GM12878 (cell line): ENCODE measurements at places on chromosomes 7 and 10. TPM values are rescaled to one million over a fixed set of nuclear protein-coding genes. Genes with fewer than 3 reads are reported as not detected.
A peak's percentile ranks its signal among the peaks of the same experiment; 100 is the strongest.

DNA sequence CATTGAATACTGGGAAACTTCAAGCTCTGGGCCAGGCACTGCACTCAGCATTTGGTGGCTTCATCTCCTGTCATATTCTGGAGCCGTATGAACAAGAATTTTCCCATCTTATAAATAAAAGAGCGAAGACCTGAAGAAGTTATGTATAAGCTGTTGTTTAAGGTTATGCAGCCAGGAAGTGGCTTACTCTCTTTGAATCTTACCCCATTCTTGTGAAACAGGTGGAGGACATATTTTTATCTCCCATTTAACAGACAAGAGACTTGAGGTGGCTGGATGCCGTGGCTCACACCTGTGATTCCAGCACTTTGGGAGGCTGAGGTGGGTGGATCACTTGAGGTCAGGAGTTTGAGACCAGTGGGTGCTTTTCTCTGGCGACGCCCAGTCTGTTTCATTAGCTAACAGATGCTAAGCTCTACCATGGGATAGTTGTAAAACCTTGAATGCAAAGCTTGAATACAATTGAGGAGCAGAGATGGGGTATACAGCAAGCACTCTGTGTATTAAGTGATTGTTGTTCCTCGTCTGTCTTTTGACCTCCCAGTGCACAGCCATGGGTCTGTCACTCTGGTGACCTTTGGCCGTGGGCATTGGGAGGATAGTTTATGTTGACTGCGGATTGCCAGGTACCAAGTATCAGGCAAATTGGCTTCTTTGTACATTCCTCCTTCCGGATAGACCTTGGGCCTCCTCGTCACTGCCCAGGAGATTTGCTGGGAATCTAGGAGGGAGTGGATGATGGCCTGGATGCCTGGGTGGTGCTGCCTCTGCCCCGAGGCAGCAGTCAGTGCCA, 85.8 kb downstream of the GRK5 start:
- H3K27ac ChIP-seq, result no peak overlapping the region
- H3K4me1 ChIP-seq, result peaks cover 9% of the 10 kb centered on the region
- H3K36me3 ChIP-seq, result no peaks in the 10 kb centered on the region
- H3K4me3 ChIP-seq, result no peak overlapping the region

- H3K36me3 ChIP-seq, result no peaks in the 10 kb centered on the region
- no peak overlapping the region for H3K4me3 ChIP-seq
- DNase-seq, result no peak
- no peaks in the 10 kb centered on the region for H3K4me1 ChIP-seq
Measured at GRCh38 chr7:123472750-123473445, 61.5 kb downstream of the IQUB start.

DNA sequence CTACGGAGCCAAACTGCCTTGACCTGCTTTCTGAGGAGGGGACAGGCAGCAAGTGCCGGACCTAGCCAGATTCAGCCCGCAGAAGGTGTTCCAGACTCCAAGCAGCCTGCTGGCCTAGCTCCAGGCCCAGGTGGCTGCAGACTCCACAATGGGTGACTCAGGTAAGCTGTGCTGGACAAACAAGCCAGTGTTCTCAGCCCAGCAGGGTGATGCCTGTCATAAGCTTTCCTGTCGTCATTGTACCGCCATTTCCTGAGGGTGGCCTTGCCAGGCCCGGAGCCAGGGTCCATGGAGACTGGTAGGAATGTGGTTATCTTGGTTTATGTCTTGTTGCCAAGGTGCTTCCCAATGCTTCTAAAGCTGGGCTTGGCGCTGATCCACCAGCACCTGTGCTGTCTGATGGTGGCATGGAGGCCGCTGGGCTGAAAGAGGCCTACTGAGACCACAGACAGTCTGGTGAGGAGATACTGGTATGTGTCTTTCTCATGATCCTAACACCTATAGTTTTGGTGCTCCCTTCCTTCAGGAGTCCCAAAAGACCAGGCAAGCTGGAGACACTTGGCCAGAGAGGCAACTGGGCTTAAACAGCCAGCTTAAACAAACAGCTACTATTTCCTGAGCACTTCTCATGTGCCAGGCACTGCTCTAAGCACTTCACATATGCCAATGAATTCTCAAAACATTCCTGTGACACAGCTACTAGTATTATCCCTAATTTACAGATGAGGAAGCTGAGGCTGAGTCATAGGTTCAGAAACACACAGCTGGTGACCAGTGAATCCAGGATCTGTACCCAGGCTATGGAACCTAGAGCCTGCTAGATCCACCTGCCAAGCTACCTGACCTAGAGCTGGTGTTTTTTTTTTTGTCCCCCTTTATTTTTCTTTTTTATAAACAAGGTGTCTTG, 42.0 kb downstream of the ZC3HC1 start:
- H3K36me3 ChIP-seq, result no peaks in the 10 kb centered on the region
- no peak for DNase-seq
- no peaks in the 10 kb centered on the region for H3K27me3 ChIP-seq

DNA sequence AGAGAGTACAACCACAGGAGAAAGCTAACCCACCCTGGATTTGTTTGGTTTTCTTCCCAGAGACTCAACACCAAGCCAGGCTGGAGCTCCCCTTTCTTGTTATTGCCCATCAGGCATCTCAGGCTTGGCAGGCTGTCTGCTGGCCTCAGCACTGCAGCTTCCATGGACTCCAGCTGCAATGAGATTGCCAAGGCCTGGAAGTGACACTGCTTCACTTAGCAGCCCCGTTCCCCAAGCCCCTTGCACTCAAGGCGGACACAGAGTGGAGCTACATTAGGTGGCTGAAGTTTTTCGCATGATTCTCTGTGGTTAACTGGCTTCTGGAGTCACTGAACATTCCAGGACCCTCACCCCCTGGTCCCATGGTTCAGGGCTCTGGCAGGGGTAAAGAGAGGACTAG, 163.1 kb upstream of the GDF10 start:
- DNase-seq, result no peak
- no peaks in the 10 kb centered on the region; the same call in 1 of the 2 replicates for H3K27me3 ChIP-seq
- H3K36me3 ChIP-seq, result no peaks in the 10 kb centered on the region
- no peaks in the 10 kb centered on the region for H3K4me1 ChIP-seq
- no peak overlapping the region for H3K27ac ChIP-seq

- H3K4me3 ChIP-seq, result no peak overlapping the region
- H3K36me3 ChIP-seq, result no peaks in the 10 kb centered on the region
- no peak overlapping the region for H3K27ac ChIP-seq
- H3K27me3 ChIP-seq, result no peaks in the 10 kb centered on the region
- no peak for DNase-seq
Measured at GRCh38 chr7:13466874-13467547, 522.5 kb downstream of the ETV1 start.

DNA sequence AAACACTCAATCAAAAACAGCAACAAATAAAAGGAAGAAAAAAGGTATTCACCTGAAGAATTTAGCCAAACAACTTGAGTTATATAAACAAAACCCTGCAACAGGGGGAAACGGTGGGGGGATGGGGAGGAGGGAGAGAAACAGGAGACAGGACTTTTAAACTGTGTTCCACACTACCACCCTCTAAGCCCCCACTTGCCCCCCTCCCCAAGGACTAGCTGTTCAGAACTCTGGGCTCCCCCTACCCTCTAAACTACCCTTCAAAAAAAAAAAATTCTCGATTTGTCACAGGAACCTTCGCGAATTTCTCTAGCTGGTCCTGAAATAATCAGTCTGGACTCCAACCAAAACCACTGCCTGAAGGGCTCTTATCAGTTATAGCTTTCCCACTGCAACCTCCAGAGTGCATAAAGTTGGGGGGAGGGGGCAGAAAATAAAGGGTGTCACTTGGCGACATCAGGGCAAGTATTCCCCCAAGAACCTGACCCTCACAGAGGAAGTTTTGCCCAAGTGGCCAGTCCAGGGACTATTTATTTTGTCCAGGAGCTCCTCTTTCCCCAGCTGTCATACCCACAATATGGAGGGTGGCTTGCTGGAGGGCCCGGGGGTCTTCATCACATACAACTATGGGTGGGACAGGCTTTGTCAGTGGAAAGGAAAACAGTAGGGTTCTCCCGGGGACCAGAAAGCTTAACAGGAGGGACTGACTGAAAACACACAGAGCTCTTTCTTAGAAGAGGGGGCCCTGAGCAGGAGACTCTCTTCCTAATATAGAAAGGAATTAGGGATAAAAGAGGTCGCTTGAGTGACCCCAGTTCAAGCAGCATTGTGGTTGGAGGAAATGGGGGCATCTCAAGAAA, 1.3 kb downstream of the UBE2H start:
- H3K36me3 ChIP-seq, result no peaks in the 10 kb centered on the region
- H3K27me3 ChIP-seq, result no peaks in the 10 kb centered on the region
- H3K27ac ChIP-seq, result peak overlapping the region; percentile 99
- DNase-seq, result no peak
- H3K4me3 ChIP-seq, result peak overlapping the region; percentile 98
- H3K4me1 ChIP-seq, result peaks cover 13% of the 10 kb centered on the region; the same call in 1 of the 2 replicates

DNA sequence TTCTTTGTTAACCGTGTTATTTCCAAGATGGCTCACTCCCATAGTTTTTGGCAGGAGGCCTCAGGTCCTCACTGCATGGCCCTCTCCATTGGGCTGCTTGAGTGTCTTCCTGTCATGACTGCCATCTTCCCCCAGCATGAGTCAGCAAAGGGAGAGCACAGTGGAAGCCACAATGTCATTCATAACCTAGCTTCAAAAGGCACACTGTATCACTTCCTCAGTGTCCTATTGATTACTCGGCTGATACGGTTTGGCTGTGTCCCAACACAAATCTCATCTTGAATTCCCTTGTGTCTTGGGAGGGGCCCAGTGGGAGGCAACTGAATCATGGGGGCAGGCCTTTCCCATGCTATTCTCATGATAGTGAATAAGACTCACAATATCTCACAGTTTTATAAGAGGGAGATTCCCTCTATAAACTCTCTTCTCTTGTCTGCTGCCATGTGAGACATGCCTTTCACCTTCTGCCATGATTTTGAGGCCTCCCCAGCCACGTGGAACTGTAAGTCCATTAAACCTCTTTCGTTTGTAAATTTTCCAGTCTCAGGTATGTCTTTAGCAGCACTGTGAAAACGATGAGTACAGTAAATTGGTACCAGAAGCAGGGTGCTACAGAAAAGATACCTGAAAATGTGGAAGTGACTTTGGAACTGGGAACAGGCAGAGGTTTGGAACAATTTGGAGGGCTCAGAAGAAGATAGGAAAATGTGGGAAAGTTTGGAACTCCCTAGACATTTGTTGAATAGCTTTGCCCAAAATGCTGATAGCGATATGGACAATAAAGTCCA, 106.5 kb downstream of the PRLHR start:
- no peak overlapping the region for H3K27ac ChIP-seq
- DNase-seq, result peak; percentile 16
- H3K4me3 ChIP-seq, result no peak overlapping the region
- H3K4me1 ChIP-seq, result no peaks in the 10 kb centered on the region
- H3K36me3 ChIP-seq, result no peaks in the 10 kb centered on the region
- no peaks in the 10 kb centered on the region for H3K27me3 ChIP-seq

DNA sequence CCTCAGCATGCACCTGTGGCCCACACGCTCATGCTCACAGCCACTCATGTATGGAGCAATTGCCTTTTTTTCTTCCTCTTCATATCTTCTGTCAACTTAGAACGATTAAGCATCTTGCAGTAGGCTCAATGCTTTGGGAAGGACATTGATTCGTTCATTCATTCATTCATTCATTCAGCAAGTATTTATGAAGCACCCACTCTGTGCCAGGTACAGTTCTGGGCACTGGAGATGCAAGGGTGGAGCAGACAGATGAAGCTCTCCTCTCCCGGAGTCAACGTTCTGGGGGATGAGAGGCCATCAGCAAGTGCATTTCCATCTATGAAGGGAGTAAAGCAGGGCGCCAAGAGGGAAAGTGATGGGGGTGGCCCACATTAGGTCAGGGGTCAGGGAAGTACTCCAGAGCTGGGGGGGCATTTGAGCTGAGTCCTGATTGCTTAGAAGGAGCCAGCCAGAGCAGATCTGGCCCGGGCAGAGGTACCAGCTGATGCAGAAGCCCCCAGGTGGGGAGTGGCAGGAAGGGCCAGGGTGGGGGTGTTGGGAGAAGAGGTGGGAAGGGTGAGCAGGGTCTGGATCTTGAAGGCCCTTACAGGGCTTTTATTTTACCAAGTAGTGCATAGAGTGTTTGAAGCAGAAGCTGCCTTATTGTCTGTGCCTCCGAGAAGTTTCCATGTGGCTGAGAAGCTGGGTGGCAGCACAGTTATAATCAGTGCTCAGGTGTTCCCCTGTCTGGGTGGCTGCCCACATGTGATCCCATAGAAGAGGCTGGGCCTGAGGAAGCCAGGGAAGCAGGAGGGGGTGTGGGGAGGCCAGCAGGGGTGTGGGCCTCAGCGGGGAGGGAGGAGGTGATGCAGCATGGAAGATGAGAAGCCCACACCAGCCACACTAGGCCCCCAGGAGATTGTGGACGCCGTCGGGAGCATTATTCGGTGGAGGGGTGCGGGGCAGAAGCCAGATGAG, 36.2 kb downstream of the CHST3 start:
- H3K27me3 ChIP-seq, result no peaks in the 10 kb centered on the region
- H3K4me3 ChIP-seq, result no peak overlapping the region
- no peaks in the 10 kb centered on the region for H3K4me1 ChIP-seq
- H3K36me3 ChIP-seq, result no peaks in the 10 kb centered on the region
- no peak for DNase-seq

- H3K27ac ChIP-seq, result peak overlapping the region; percentile 53
- no peak for DNase-seq
- no peaks in the 10 kb centered on the region for H3K27me3 ChIP-seq
Measured at GRCh38 chr7:3094701-3095445, 51.2 kb upstream of the CARD11 start.

Gene BBS9
- total RNA-seq, result 4.1 and 4.8 TPM in 2 replicates
